ENCODE measurements at places on chromosomes 6 and 20. TPM values are rescaled to one million over a fixed set of nuclear protein-coding genes. Genes with fewer than 3 reads are reported as not detected.
A peak's percentile ranks its signal among the peaks of the same experiment; 100 is the strongest.

EMILIN3 gene
- total RNA-seq: not detected

DNA sequence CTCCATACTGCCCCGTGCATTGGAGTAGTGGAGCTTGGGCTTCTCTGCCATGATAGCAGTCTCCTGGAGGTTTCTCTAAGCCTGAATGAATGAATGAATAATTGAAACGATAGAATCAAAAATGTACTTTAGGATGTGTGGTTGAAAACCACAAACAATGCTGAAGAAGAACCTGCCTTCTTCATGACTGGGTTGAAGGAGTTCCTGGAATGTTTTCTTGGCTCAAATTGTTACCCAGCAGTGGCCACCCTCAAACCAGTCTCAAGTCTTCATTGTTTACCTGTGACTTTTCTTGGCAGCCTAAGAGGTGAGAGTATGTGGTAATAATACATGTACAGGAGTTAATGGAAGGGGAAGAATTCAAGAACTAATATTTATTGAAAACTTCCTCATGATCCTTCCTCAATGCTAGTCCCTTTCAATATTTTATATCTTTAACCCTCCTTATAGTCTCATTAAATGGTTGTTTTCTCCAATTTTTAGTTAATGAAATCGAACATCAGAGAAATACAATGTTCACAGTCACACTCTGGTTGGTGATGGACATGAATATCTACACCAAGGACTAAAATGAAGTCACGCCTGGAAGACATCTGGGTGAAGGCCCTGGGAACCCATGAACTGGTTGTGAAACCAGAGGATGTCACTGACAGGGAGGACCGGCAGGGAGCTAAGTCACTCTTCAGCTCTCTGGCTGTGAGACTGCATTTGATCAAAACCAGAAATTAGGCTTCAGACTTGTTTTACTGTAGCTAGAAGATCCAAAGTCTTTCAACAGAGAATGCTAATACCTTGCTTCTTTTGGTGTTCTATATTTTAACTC, at the start of gene GSTA5:
GSTA5 (minus strand) TSS at position 51 of the 823 bp plus-strand sequence.
- no peak for DNase-seq

DNA sequence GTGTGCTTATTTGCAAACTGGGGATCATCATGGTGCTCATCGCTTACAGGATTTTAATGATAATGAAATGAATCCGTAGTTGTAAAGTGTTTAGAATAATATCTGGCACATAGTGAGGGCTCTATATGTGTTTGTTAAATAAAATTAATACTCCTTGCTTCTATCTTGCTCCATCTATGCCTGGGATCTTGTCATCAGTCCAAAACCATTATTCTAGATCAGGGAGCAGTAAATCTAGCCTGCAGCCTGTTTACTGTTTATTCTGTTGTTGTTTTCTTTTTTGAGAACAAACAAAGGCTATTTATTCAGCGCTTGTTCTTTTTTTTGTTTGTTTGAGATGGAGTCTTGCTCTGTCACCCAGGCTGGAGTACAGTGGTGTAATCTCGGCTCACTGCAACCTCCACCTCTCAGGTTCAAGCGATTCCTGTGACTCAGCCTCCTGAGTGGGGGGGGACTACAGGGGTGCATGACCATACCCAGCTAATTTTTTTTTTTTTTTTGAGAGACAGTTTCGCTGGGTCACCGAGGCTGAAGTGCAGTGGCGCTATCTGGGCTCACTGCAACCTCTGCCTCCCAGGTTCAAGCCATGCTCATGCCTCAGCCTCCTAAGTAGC, 8.1 kb downstream of the ACOT8 start:
- no peak for DNase-seq

GRCh38 chr6:34338811-34339210, 53.7 kb downstream of the NUDT3 start:
- DNase-seq: no peak

DNA sequence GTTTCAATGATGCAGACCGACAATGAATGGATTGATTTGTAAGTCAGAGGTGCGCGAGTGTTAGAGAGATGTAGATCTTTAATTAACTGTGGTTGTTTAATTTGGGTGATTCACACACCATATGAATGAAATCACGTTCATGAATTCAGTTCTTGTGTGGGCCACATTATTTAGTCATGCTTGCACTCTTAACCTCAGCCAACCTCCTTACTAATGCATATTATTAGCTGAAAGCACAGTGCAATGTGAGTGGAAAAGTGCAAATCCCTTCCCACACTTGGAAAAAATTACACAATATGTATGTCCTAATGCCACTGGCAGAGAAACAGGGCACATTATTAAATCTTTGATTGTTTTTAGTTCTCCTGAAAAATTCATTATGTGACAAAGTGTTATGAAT, 512.5 kb downstream of the BCKDHB start:
- no peak for DNase-seq

DNA sequence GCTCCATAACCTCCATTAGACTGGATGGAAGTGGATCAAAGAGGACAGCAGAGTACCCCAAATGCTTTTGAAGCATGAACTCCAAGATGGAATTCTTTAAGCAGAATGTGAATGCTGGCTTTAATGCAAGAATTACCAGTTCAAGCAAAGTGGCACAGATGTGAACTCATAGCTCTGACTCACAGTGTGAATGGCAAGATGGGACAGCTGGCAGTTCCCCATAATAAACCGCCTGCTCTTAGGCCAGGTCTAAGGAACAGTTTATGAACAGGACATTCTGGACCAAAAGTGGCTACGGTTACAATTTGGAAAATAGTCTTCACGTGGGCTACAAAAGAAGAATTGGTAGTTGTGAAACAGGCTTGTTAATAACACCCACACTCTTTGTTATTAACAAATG, 76.5 kb downstream of the SPTLC3 start:
- peak; percentile 33 for DNase-seq

CALHM5 gene
- 0.81 TPM for total RNA-seq

OOEP gene
- total RNA-seq: not detected

HLA-DRA gene
- not detected for total RNA-seq

DNA sequence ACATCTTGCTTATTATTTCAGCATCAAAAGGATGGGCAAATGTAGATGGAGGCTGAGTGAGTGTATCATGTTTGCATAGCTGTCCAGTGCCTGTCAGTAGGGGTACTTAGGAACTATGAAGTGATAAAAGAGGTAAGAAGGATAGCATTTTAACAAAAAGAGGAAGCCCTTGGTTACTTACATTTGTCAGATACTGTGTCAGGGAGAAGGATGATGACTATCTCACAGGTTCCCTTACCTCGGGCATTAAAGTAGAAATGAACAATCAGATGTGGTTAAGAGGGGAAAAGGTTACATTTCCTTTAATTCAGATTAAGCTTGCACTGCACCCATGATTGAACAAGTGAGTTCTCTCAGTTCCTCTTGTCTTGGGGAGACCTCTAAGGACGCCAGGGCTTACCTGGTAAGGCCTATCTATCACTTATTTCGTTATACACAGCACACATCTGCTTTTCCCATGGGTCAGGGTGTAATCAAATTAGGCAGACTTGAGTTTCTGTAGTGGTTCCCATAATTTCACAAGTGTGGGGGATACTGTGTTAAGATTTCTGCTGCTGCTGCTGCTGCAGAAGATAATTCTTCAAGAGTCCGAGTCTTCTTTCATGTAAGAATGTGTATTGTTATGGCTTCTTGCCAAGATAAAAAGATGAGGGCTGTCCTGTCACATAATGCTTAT, 4.5 kb downstream of the FOXO3 start:
- no peak for DNase-seq

- no peak for DNase-seq
Measured at GRCh38 chr6:137119196-137120104, 54.0 kb downstream of the IL22RA2 start.

DNA sequence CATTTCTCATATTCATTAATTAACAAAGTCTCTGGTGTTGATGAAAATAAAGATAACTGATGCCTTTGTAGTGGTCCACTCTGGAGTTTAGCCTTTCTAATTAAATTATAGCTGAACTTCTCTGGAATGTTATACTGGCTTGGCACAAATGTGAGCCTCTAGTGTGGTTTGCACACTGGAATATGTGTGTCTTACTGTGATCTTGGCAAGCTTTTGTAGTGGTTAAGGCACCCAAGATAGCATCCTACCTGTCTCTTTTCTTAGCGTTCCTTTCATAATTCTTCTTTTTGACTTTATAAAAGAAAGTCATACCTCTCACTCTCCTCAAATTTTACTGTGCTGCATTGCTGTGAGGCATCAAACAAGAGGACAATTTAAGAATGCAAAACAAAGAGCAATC, 107.4 kb downstream of the UTRN start:
- no peak for DNase-seq

DNA sequence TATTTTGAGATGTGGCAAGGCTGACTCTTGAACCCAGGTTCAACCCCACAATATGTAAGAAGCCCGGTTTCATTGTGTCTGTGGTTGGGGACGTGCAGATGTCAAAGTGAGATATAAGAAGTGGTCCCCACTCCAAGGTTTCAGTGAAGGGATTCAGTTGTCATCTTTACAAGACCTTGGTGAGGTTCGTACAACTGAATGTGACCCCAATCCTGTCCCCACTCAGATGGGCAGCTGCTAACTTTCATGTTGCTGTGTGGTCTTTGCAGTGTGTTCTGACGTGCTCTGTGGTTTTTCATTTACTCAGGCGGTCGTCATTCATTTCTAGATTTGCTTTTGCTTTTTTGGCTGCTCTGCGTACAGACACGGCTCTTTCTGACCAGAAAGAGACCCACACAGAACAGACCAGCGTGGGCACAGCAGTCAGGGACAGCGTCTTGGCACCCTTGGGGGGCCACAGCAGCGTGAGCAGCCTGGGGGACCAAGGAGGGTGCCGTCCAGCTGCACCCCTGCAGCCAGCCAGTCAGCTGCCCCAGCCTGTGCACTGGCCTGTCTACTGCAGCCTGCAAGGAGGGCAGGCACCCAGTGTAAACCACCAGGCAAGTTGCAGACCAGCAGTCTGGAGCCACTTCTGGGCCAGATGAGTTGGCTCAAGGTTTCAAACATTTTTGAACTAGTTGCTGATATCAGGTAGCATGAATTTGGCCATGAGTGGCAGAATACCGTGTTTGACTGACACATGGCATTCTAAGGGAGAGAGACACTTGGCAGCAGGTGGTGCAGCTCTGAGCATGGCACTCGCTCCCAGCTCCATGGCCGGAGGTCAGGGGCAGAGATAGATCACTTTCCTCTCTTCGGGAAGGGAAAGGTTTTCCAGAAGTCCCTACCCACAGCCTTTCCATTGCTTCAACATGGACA, 49.4 kb upstream of the IRF4 start:
- no peak for DNase-seq

DNA sequence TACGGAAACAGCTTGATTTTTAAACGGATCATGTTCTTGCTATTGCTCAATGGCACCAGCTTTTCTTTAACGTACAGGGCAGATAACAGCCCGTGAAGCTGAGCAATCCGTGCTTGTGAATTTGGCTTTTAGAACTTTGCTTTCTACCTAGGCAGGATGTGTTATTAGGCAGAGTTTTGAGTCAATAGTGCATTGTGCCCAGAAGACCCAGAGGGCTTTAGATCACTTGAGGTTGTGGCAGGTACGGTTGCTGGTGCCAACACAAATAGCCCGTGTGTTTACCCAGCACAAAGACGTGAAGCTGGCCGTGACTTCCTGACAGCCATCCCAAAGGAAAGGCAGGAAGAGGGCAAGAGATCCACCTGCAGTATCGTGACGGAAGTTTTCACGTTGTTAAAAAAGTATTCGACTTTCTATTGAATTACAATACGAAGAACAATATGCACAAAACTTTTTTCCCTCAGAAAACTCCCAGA, 117.4 kb upstream of the FRMD1 start:
- DNase-seq: no peak

EFCAB8 gene
- total RNA-seq: not detected

DNA sequence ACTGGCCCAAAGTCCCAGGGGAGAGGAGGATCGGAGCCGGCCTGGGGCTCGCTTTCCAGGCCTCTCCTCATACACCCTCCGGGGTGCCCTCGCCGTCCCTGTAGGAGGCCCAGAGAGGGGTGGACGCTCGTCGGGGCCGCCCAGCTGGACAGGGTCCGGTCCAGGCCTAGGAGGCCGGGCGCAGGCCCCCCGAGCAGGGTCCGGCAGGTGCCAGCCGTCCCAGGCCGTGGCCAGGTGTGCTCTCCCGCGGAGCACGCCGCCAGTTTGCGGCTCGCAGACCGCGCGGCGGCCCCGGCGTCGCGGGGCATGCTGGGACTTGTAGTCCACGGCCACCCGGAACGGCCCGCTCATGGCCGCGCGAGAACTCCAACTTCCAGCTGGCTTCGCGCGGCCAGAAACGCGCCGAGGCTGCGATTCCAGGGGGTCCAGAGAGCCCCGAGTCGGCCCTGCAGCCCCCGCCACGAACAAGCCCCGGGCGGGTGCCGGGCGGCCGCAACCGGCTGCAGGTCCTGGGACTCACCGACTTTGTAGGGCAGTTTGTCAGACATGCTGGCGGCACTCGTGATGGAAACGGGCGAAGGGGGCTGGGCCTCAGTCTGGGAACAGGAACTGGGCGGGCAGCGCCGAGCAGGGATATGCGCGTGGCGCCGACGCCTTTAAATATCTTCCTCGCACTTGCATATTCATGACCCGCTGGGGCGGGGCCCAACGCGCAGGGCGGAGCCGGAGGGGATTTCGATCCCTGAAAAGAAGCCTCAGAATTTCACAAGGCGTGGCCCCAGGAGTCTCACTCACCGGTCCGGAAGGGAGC, at the start of gene AHCY:
AHCY (minus strand) TSS at position 633 of the 811 bp plus-strand sequence; CDS start at position 548, 85 bp downstream.
- DNase-seq: peak; percentile 99

DNA sequence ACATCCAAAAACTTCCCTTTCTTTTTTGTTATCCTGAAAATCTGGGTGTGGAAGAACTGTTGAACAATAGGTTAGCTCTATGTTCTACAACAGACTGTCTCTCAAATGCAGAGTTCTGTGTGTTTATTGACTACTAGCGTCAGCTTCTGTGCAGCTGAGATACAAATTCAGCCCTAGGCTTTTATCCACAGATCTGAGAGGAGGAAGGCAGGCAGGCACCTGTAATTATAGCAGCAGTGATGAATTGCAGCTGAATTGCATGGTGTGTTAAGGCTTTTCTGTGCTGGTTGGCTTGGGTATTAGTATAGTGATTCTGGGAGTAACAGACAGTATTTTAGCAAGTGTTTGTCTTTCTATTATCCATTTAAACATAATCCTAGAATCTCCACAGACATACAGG, 24.4 kb downstream of the GRIK2 start:
- no peak for DNase-seq

DNA sequence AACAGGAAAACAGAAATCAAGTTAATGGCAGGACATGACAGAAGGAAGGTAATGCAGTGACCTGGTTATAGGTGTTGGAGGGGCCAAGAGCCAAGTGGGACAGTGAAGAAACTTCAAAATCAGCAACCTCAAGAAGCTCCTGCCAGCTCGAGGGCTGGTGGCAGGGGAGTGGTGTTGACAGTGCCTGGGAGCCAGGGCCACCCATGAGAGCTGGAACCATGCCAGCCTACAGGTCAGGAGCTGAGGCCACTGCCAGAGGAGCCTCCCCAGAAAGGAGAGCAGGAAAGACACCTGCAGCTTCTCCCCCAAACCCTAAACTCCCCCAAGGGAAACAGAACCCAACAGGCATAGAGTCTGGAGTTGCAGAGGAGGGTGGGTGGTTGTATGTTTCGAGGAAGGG, 262.1 kb downstream of the LRFN2 start:
- DNase-seq: no peak
